Posterior cingulate gyrus (tissue), 11 donors: ENCODE measurements at places on chromosomes 4 and X.

DNA sequence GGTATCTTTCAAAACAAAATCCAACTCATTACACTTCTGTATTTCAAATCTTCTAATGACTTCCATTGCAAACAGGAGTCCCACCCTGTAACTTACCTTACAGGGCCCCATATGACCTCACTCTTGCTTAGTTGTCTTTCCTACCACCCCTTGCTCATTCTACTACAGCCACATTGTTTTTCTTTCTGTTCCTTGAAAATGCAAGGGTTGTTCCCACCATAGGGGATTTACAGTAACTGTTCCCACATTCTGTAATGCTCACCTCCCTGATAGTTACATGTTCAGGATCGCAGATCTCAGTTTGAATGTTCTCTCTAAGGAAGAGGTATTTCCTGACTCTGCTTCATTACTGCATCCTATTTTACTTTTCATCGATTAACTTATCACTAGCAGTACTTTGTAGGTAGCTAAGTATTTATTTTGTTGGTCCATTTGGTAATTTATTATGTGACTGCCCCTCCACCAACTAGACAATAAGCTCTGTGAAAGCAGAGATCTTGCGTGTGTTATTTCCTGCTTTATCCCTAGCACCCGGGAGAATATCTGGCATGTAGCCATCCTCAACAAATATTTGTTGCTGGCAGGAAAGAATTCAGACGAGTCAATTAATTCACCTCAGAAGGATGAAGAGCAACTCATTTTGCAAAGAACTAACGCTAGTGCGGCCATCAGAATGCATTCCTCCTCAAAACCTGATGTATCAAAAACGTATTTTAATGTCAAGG is 21.4 kb downstream of the MAOB start:
- DNase-seq, result no peak

GRCh38 chr4:123505095-123506010 is 108.8 kb downstream of the SPRY1 start:
- peak; percentile 53 for DNase-seq

DNA sequence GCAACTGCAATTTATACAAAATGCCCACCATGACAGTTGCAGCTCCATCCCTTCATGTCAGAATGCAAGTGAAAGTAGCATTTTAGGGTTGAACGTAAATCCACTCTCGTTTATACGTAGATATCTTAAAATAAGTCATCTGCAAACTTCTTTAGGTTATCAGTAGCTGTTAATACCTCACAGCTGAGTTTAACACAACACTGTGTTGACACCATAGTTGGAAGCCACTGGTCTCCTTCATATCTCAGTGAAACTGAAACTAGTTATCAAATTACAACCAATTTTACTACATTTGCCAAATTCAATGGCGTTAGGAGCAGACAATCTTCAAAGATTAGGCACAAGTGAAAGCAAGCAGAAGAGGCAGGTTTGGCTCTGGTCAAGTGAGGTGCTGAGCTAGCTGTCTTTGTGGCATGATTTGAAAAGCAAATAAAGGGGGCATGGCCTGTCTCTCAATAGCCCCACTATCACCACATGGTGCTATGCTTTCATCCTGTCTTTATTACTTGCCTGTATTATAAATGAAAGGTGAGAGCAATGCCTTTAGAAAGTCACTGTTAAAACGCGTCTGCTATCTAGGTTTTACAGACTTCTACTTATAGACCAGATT is 12.3 kb downstream of the PPP3CA start:
- no peak for DNase-seq

DNA sequence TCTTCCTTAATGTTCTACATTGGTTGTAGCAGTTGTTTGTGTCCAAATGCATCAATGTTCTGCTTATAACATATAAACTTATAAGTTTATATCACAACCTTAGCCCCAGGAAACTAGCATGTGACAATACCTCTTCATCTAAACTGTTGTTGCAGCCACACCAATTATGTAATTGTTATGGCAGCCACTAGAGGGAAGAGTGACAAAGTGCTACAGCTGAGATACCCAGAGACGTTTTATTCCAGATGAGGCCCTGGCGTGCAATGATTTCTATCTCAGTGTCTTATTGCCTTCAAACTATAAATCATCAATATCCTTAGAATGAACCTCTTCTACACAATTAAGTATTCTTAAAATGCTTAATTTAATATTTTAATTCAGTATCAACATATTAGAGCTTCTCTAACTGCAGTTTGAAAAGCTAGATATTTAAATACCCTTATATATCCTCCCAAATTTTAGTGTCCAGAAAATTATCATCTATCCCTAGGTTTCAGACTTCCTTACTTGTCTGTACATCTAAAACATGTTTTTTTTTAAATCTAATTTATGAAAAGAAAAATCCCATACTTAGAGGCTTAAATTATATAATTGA is 171.6 kb downstream of the PCDH10 start:
- DNase-seq, result no peak

- no peak for DNase-seq
These were observed 188.7 kb downstream of the AFAP1 start for GRCh38 chr4:7750972-7751371.

GRCh38 chr4:150005537-150005936 is 72.7 kb upstream of the DCLK2 start:
- DNase-seq, result no peak

DNA sequence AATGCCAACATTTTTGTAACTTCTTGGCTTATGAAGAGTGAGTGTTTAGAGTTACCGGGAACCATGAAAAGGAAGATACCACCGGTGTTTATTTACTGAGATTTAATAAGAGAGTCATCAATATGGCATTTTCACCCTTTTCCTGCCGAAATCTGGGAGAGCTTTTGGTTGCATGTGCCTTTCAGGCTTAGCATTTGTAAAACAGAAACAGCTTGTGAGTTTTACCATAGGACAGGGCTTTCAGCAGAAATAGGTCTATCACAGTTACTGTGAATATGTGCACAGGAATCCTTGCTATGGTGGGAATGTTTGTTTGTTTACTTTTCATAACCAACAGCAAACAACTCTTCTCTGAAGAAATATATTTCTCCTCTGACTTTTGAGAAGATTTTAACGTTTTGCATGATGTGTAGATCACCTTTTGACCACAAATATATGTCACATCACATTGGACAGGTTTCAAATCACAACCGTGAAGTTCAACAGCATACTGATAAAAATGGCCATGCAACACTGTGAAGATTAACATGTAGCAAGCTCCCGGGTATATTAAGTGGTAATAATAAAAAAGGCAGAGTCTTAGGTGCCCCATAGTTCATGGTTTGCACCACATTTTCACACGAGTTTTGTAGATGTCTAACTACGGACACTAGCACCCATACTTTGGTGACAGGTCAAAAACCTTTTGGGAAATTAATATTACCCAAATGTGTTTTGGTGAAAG is 21.3 kb downstream of the ARHGAP24 start:
- DNase-seq, result no peak

DNA sequence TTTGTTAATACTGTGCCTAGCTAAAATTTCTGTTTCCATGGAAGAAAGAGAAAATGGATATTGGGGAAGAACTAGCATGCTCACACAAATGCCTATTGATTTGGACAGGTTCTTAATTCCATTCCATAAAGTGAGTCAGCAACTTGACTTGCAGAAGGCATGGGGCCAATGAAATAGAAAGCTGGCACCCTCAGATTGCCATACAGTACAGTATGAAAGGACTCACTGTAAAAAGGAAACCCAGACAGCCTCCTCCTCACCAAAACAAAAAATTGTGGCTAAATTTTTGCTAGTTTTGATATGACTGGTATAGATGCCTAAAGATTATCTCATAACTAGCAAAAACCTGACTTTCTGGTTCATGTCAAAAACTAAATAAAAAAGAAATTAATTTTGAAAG is 11.2 kb upstream of the TAB3 start:
- DNase-seq, result no peak

- no peak for DNase-seq
These were observed 365.9 kb downstream of the CXXC4 start for GRCh38 chr4:104128850-104129213.

GRCh38 chr4:82422616-82423015 is 7.6 kb downstream of the HNRNPDL start:
- DNase-seq, result no peak

DNA sequence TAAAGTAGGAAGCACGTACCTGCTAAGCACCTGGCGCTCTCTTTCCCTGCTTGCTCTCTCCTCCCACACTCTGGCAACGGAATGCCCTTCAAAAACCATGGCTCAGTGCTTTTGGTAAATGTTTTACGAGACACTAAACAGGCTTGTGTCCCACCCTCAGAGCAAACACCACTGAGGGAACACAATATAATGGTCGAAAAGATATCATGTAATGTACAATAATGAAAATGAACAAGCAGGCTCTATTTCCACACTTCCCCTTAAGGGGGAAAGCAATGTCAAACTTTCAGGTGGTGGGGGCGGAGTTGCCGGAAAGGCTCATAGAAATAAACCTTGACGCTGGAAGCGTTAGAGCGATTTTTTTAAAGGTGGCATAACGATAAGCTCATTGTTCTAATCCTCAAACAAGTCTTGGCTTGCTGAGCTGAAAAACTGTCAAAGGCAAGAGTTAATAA is 115.1 kb downstream of the RBM47 start:
- DNase-seq, result no peak

DNA sequence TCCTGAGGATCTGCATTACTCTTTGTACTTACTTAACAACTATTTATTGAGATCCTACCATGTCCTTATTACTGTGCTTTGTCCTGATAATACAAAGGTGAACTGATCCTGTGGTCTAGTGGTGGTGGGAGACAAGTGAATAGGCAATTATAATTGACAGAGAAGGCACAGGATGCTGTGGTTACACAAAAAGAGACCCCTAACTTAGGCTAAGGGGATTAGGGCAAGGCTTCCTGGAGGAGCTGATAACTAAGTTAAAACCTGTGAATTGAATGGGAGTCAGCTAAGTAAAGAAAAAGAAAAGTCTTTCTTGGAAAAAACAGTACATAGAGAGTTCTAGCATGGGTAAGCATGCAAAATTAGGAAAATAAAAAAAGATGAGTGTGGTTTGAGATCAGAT is 164.4 kb downstream of the LARP7 start:
- no peak for DNase-seq

- no peak for DNase-seq
These were observed 150.0 kb upstream of the PSAPL1 start for GRCh38 chr4:7584606-7585159.

DNA sequence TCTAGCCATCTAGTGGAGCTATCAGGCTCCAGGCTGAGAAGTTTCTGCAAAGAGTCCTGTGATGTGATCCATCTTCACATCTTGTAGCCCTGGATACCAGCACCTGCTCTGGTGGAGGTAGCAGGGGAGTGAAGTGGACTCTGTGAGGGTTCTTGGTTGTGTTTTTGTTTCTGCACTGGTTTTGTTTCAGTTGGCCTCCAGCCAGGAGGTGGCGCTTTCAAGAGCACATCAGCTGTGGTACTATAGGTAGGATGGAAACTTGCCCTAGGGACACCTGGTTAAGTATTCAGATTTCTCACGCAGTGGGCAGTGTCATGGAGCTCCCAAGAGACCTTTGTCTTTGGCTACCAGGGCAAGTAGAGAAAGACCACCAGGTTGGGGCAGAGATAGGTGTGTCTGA is 257.5 kb upstream of the SLC7A11 start:
- no peak for DNase-seq

GRCh38 chr4:26067035-26067434 is 153.0 kb downstream of the SMIM20 start:
- no peak for DNase-seq

DNA sequence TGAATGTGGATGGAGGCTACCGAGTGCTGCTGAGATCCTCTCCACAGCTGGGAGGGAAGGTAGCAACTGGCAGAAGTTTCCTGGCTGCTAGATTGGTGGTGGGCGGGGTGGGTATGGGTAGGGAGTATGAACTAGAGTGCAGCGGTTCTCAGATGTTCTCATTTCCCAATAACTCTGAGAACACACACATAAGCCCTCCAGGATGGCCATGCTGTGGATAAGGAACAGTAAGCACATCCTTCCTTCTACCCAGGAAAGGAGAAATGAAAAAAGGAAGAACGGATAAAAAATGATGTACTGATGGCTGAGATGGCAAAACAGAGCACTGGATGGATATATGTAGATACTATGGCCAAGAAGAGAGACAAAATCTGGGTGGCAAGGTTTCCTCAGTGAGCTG is 116.0 kb downstream of the ZNF827 start:
- DNase-seq, result no peak

- DNase-seq, result no peak
These were observed 228.6 kb upstream of the BCOR start for GRCh38 chrX:40326186-40326965.

DNA sequence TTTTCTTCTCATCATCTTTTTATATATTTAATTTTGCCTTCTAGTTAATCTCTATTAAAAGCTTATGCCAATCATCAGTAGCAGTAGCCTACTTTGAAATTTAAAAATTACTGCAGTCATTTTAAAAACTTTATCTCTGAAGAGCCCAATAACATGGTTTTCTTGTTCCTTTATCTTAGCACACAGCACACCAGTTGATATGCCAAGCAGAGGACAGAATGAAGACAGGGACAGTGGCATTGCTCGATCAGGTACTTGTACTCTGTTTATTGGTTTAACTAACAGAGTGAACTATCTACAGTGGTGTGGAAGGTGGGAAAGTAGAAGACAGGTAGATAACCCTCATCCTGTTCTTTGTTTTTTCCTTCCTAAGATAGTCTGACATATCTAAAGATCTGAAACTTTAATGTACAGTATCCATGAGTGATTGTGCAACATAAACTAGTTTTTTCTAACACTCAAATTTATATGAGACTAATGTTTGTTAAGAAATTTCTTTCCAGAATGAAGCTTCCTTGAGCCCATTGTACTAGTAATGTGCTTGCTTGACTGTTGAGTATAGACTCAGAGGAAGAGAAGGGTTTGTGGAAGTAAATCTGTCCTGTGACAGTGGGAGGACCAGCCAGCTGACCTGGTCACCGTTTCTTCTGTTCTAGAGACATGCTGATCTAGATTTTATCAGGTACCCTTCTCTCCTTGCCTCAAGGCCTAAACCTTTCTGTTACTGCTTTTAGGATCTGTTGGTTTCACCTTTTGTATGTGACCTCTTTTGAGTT is 66.6 kb downstream of the FNIP2 start:
- no peak for DNase-seq

GRCh38 chrX:12999422-12999821 is 24.5 kb downstream of the TMSB4X start:
- no peak for DNase-seq

- DNase-seq, result no peak
These were observed 21.9 kb downstream of the SMAD1 start for GRCh38 chr4:145503486-145504072.

GRCh38 chr4:36997727-36998126 is 246.8 kb upstream of the NWD2 start:
- DNase-seq, result no peak

- no peak for DNase-seq
These were observed 154.9 kb upstream of the NUDT6 start for GRCh38 chr4:123077330-123077729.

DNA sequence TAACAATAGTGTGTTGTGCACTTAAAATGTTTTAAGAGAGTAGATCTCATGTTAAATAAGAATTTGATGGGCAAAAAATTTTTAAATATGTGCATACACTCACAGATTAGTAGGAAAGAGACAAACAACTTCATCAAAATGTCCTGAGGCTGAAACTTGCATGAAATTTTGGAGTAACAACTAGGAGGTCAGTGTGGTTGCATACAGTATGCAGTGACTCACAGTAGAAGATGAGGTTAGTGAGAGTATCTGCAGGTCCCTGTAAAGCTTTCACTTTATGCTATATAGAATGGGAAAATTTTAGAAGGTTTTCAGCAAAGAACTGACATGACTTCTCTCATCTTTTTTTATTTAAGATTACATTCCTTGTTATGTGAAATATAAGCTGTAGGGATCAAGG is 453.1 kb upstream of the KLHL4 start:
- DNase-seq, result no peak

- DNase-seq, result no peak
These were observed 28.0 kb upstream of the CD40LG start for GRCh38 chrX:136619899-136620505.

- no peak for DNase-seq
These were observed 147.5 kb downstream of the FBXO8 start for GRCh38 chr4:174135936-174136406.
